ENCODE measurements at places on chromosomes 5 and 9. TPM values are rescaled to one million over a fixed set of nuclear protein-coding genes. Genes with fewer than 3 reads are reported as not detected.

- DNase-seq = no peak
Observed at GRCh38 chr9:116877072-116877471, 190.0 kb downstream of the TRIM32 start.

GRCh38 chr5:175638305-175638704 lies 19.6 kb upstream of the HRH2 start:
- no peak for DNase-seq

GRCh38 chr5:142720641-142721271 lies 34.9 kb upstream of the FGF1 start:
- DNase-seq = no peak

GNA14 gene
- total RNA-seq = 1.8 TPM

- no peak for DNase-seq
Observed at GRCh38 chr5:147348046-147348445, 113.2 kb downstream of the STK32A start.

GRCh38 chr9:86187121-86187520 lies 72.3 kb downstream of the C9orf153 start:
- no peak for DNase-seq

GLRA1 gene
- total RNA-seq = not detected

DNA sequence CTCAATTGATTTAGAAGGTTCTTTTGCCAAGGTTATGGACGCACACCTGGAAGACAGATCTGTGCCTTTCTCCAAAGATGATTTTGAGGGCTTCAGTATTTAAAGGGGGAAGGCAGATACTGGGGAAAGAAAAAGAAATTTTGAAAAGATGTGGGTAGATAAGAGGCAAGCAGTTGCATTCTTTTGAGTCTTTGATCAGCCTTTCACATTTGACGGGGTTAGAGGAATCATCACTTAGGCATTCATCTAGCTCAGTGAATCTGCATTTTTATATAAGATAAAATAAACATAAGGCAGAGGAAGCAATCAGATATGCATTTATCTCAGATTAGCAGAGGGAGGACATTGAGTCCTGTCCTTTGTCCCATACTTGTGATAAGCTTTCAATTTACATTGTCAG lies 243.4 kb upstream of the RAI14 start:
- DNase-seq = no peak

GRCh38 chr9:34279411-34279810 lies 49.7 kb downstream of the KIF24 start:
- DNase-seq = no peak

- no peak for DNase-seq
Observed at GRCh38 chr9:95901506-95901905, 26.0 kb downstream of the ERCC6L2 start.

PCDHGC3 gene
- 24.0 TPM for total RNA-seq

DNA sequence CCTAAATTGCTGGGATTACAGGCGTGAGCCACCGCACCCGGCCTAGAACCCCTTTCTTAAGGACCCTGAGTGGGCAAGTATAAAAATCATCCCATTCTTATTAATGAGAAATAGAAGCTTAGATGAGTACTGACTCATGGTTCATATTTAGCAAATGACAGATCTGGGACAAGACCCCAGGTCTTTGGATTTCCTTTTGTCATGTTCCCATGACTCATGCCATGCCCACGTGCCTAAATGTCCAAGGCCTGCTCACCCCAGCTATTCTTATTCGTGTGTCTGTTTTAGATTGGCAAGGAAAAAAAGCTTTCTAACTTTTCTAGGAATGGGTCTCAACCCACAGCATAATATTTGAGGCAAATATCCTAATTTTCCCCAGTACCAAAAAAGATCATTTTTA lies 57.7 kb upstream of the RPS23 start:
- no peak for DNase-seq

- DNase-seq = no peak
Observed at GRCh38 chr5:33371660-33372059, 69.1 kb upstream of the TARS1 start.

- DNase-seq = no peak
Observed at GRCh38 chr9:110087605-110088004, 120.4 kb downstream of the C9orf152 start.

- no peak for DNase-seq
Observed at GRCh38 chr9:134317790-134318414, 8.4 kb upstream of the RXRA start.

All from heart left ventricle (tissue), 16 donors.